ENCODE measurements at places on chromosomes 6 and 20. TPM values are rescaled to one million over a fixed set of nuclear protein-coding genes. Genes with fewer than 3 reads are reported as not detected.

- no peak for DNase-seq
Observed at GRCh38 chr6:168149015-168149414, 70.0 kb upstream of the FRMD1 start.

DNA sequence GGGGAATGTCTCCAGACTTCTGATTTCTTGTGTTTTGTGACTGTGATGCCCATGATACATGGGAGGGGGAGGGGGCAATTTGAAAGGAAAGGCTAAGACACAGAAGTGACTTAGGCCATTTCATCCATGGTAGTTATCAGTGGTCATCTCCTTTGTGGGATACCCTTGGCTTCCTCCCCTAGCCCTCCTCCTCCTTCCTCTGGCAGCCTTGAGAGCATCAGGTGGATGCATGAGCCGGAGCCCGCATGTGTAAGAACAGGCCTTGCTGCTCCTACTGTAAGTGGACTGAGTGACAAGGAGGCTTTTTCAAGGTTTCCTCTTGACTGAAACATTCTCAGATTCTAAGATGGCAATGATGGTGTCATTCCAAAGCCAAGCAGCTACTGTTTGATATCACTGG is 874 bp downstream of the CD83 start:
- no peak for DNase-seq

- peak; percentile 74 for DNase-seq
Observed at GRCh38 chr20:47150403-47151152, 205.9 kb downstream of the ZMYND8 start.

KCNB1 gene
- polyA plus RNA-seq: 0.50 TPM

GMPR gene
- 9.8 TPM for polyA plus RNA-seq

Data from renal pelvis (tissue), 12 donors.